ENCODE measurements at places on chromosomes 4 and X.

- no peak for DNase-seq
Measured at GRCh38 chr4:70556856-70557255, 35.2 kb upstream of the AMBN start.

- no peak for DNase-seq
Measured at GRCh38 chr4:128163177-128164117, 102.3 kb downstream of the LARP1B start.

GRCh38 chr4:85029453-85029852, 63.0 kb upstream of the WDFY3 start:
- DNase-seq = no peak

GRCh38 chr4:30385650-30386049, 334.5 kb upstream of the PCDH7 start:
- DNase-seq = no peak

- DNase-seq = no peak
Measured at GRCh38 chr4:70425306-70425705, 27.6 kb downstream of the OPRPN start.

GRCh38 chrX:140110081-140110650, 144.8 kb upstream of the CXorf66 start:
- DNase-seq = no peak

DNA sequence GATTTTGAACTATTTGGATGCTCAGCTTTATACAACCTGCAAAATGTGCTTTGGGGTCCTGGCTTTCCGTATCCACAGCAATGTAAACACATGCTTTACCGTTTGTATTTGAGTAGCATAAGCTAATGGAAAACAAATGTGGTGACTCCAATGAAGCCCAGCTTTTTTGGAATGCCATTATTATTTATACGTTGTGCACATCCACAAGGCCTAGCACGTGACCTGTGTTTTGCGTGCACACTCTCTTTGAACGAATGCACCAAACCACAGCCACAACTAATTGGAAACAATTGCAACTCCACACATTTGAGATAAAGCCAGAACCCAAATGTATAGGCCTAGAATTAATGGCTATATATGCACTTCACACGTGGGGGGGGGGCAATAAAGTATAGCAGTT, 189.5 kb upstream of the GPC4 start:
- DNase-seq = no peak

GRCh38 chr4:145882604-145883003, 56.0 kb downstream of the ZNF827 start:
- no peak for DNase-seq

- no peak for DNase-seq
Measured at GRCh38 chrX:46140272-46140671, 404.9 kb downstream of the ZNF674 start.

GRCh38 chr4:177119691-177120090, 190.0 kb upstream of the NEIL3 start:
- no peak for DNase-seq

GRCh38 chr4:39406763-39407583, at the start of gene KLB:
Gene KLB (plus strand): TSS chr4:39406930. CDS start chr4:39406950, 20 bp downstream.
- peak; percentile 68 for DNase-seq

DNA sequence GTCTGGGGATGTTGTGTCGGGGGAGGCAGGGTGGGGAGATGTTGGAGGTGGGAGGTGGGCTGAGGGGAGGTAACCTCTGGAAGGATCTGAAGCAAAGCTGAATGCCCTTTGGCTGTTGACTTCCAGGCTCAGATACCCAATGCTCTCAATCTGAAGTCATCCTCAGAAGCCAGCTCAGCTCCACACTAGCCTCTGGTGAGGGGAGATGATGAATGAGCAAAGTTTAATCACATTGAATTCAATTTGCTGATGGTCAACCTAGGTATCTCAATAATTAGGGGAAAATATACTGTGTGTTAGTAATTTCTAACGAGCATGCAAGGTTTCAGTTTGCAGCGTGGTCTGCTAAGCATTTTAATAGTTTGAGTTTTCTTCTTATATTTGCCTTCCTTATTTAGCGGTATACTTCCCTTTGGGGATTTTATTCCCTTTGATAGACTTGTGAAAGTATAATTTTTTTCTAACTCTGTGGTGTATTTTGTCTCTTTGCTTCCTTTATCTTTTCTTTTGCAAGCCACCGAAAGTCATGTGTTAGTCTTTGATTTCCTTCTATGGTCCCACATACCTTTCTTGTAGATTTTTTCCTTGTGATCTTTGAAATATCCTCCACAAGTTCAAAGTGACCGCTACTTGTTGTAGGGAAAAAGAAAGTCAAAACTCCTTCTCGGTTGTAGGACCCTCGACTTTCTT, 146.3 kb upstream of the LEF1 start:
- DNase-seq = no peak

DNA sequence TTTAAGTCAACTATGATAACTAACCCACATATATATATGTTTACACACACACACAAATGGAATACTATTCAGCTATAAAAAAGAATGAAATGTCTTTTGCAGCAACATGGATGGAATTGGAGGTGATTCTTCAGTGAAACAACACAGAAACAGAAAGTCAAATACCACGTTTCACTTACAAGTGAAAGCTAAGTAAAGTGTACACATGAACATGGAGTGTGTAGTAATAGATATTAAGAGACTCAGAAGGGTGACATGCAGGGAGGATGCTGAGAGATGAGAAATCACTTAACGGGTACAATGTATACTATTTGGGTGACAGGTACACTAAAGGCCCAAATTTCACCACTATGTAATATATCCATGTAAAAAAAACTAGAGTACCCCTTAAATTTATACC, 146.5 kb downstream of the FBXW7 start:
- no peak for DNase-seq

- no peak for DNase-seq
Measured at GRCh38 chr4:3091464-3091863, 17.0 kb downstream of the HTT start.

- DNase-seq = peak; percentile 37
Measured at GRCh38 chrX:22748093-22748999, 251.4 kb upstream of the DDX53 start.

GRCh38 chr4:183589461-183590099, 69.4 kb downstream of the RWDD4 start:
- no peak for DNase-seq

GRCh38 chr4:791898-792625, 33.9 kb downstream of the CPLX1 start:
- DNase-seq = no peak

- DNase-seq = no peak
Measured at GRCh38 chrX:30714138-30714537, 60.9 kb downstream of the GK start.

- no peak for DNase-seq
Measured at GRCh38 chr4:183681119-183681518, 22.0 kb downstream of the TRAPPC11 start.

DNA sequence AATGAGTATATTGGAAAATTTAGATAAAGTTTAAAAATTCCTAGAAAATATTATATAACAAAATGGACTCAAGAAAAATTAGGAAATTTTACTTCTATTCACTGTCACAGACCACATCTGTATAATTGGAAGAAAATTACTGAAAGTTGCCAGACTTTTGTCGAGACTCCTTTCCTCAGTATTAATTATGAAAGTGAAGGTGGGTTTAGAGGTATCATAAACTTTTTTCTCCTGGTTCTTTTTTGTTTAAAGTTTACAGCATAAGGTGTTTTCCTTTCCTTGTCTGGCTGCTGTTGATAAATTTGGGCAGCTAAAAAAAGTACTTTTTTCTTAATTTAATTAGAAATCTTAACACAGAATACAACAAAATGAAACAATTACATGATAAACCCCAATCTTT, 6.7 kb upstream of the TEX13D start:
- no peak for DNase-seq

DNA sequence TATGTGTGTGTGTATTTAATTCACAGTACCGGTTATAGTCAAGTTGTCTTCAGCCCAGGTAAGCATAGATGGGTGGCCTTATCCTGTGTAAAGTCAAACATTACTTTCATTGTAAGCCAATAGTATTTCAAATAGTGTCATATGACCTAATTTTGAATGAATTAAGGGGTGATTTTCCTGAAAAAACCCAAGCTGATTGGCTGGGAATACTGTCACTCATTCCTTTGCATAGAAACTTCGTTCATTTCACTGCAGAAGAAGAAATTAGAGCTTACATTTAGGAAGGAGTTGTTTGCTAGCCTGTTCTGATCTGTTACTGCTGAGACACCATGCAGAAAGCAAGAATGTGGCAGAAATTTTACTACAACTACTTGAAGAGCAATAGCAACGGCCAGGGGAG, 45.4 kb downstream of the SMARCAD1 start:
- no peak for DNase-seq

- DNase-seq = no peak
Measured at GRCh38 chrX:5324546-5324945, 904.1 kb downstream of the NLGN4X start.

- no peak for DNase-seq
Measured at GRCh38 chrX:148823986-148824385, 323.6 kb downstream of the AFF2 start.

- no peak for DNase-seq
Measured at GRCh38 chr4:144449611-144450010, 196.3 kb upstream of the HHIP start.

DNA sequence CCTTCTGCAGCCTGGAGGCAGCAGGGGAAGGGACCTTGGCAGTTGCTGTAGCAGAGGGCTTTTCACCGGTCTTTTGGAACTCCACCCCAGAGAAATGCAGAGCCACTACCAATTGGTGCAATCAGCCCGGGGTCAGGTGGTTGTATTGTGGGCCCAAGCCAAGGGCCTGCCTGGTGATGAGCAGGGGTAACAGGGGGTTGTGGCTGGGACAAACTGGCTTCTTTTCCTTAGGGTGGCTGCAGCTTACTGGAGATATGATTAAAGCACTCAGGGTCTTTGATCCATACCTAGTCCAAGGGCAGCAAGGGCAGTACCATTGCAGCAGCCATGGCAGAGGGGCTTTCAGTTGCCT, 28.1 kb downstream of the ENPEP start:
- no peak for DNase-seq

DNA sequence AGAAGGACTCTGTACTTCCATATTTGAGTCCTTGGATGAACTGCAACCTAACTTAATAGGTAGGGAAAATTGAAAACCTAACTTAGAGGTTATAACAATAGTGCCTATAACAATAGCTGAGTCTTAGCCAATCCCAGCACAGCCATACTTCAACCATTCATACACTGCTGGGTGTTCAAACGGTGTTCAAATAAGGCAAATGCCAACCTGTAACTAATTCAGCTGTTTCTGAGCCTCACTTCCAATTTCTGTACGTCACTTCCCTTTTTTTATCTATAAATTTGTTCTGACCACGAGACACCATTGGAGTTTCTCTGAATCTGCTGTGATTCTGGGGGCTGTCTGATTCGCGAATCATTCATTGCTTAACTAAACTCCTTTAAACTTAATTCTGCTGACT, 9.6 kb upstream of the GRSF1 start:
- DNase-seq = no peak

- no peak for DNase-seq
Measured at GRCh38 chrX:68669871-68670270, 22.4 kb downstream of the STARD8 start.

DNA sequence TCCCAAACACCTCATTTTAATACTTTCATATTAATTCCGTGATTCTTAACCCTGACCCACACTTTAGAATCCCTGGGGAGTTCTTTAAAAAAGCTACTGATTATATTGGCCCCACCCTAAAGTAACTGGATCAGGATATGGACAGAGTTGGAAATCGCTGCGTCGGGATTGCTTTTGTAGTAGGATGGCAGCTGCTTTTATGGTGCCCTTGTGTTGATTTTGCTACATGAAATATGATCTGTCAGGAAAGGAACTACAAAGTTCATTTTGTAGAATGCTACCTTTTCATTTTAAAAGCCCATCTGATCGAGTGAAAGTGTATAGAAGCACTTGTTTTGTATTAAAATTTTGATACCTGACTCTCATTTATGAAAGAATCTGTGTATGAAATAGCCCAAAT, 43.6 kb downstream of the TMEM131L start:
- DNase-seq = no peak

GRCh38 chr4:13710246-13710885, 82.8 kb upstream of the BOD1L1 start:
- DNase-seq = no peak

DNA sequence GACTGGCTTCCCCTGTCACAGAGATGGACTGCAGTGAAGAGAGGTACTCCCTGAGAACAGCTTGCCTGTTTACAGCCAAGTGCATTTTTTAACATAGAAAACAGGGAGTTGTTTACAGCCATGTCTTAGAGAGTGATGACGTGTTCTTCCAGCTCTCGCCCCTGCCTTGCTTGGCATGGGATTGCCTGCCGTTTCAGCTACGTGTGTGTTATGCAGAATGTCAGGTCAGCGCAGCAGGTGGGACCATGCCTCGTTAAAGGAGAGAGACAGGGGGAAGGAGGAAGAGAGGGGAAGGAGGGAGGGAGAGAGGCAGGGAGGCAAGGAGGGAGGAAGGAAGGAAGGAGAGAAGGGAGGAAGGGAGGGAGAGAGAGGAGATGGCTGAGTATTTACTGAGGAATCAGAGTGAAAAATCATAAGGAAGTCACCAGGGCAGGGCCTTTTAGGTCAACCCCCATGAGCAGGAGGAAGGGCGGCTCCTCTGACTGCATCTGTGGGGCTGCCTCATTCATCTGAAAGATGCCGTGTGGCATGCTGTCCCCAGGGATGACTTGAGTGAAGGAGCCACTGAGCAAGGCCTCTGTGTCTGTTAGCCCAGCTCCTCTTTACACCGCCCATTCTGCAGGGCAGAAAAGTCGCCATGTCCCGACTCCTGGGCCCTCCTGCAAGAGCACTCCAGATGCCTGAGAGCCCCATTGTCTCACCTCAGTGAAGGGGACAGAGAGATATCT, 139.7 kb upstream of the PSAPL1 start:
- no peak for DNase-seq
